GDM1 (cell line): ENCODE measurements at places on chromosomes 4 and X.

GRCh38 chrX:13428053-13428786 is 108.4 kb upstream of the ATXN3L start:
- DNase-seq: no peak

GRCh38 chr4:80183250-80184052 is 13.9 kb upstream of the PRDM8 start:
- DNase-seq: peak; percentile 65

- no peak for DNase-seq
Measured at GRCh38 chrX:38871129-38872029, 70.1 kb downstream of the MID1IP1 start.

DNA sequence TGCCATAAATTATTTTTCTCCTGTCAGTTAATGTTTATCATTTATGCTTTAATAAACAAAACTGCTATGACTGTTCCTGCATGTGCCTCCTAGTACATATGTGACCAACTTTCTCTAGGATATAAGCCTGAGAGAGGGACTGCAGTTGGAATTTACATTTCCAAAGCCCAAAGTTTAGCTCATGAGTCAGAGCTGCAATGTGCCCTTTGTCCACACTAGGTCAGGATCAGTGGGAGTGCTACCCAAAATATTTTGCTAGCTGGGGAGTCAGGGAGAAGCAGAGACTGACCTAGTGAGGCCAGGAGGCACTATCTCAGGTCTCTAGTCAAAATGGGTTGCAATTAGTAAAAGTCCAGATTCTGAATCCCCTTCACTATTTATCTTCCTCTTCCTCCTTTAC is 92.7 kb downstream of the AR start:
- no peak for DNase-seq

DNA sequence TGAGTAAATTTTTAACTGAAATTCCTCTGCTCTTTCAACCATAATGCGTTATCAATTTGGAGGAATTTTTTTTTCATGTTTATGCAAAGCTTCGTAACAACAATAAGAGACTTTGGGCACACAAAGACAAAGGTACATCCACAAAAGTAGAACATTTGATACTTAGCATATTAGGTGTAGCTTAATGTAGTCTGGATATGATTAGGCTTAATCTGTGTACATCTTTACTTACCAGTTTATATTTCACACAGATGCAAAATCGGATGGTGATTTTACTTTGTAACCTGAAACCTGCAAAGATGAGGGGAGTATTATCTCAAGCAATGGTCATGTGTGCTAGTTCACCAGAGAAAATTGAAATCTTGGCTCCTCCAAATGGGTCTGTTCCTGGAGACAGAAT is 20.3 kb downstream of the AIMP1 start:
- no peak for DNase-seq

- no peak for DNase-seq
Measured at GRCh38 chr4:37728064-37728463, 41.9 kb upstream of the RELL1 start.

DNA sequence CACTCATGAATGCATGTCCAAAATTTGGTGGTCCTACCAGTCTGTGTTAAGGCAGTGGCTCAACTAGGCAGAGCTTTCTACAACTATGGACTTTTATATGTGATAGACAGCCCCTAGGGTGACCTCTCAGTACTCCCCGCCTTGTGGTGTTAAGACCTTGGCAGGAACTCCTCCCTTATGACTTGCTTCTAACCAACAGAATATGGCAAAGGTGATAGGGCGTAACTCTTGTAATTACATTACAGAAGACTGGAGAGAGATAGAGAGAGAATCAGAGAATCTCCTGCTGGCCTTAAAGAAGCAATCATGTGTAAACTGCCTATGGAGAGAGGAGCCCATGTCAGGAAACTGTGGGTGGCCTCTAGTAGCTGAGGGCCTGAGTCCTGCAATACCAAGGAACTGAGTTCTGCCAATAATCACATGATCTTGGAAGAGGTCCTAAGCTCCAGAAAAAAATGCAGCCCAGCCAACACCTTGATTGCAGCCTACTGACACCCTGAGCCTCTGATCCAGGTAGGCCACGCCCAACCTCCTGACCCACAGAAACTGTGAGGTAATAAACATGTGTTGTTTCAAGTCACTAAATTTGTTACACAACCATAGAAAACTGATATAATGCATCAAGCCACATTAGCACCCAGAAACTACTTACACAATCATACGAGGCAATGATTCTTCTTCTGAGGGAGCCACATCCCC is 68.9 kb downstream of the INPP4B start:
- no peak for DNase-seq

DNA sequence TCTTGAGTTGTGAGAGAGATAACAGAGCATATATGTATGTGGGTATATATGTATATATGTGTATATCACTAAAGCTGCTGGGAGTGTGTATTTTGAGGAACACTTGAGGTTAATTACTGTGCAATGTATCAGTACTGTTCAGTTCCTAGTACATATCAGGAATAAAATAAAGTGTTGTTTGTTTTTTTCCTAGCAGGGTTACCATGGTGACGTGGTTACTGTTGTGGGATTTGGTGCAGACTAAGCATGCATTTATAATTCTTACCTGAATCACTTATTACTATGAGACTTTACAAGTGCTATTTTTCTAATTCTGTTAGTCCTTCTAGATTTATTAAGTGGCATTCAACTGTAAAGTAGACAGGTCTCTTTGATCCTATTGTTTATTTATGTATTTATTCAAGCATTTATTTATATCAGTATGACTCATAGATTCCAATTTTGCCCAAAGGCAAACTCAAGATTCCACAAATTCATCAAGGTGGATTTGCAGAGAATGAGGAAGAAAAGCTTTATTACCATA is 26.9 kb upstream of the BEX4 start:
- DNase-seq: no peak

- DNase-seq: no peak
Measured at GRCh38 chr4:96703265-96703664, 863.4 kb downstream of the PDHA2 start.

GRCh38 chr4:77347351-77347966 is 190.5 kb downstream of the CCNG2 start:
- DNase-seq: no peak

GRCh38 chr4:182556580-182556979 is 313.4 kb downstream of the TENM3 start:
- DNase-seq: no peak

DNA sequence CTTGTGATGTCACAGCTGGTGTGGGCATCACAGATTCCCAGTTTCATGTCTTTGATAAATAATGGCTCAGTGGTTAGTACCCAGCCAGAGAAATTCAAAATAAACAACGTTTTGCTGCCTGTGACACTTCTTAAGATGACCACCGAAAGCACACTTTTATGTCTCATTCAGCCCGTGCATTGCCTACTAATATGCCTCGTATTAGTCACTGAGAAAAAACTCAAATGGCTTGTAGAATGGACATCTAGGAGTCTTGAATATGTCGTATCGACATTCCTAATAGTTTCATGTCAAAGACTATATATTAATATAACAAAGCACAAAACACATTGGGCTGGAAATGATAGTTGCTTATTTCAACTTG is 103.9 kb upstream of the FAT1 start:
- DNase-seq: no peak

GRCh38 chr4:6334203-6334887 is 64.7 kb downstream of the WFS1 start:
- no peak for DNase-seq

GRCh38 chr4:73725985-73726384 is 14.4 kb upstream of the CXCL8 start:
- no peak for DNase-seq

- no peak for DNase-seq
Measured at GRCh38 chr4:93127489-93127888, 701.1 kb upstream of the ATOH1 start.

DNA sequence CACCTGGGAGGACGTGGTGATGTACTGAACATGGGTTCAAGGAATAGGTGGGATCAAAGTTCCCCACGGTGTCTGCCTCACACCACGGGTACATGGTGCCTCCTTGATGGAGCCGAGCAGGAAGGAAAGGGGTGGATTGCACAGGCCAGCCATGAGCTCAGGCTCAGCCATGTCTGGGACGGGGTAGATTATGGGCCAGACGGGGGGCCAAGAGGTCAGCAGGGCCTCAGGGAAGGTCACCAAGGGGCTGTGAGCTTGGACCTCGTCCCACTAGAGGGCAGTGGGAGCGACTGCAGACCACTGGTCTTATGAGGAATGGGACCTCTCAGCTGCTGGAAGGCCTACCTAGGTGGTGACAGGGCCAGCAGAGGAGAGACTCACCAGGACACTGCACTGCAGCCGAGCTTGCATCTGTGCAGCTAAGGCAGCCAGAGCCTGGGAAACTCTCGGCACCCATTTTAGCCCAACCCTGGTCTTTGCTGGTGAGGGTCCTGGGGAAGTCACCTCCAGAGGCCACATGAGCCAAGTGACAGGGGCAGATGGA is 38.4 kb downstream of the JAKMIP1 start:
- DNase-seq: no peak

DNA sequence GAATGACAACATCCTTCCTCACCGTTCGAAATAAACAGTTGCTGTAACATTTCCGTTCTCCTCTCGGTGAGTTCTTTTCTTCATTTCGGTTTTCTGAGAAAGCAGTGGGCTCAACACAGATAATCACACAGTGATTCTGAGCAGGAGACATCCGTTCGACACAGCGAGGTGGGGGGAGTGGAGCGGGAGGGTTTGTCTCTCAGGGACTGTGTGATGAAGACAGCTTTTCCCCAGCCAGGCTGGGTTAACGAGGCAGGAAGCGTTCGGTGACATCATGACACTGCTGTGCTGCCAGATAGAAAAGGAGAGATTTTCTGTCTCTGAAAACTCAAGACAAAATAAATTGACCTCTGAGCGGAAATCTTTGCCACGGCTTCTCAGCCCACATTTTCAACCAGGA is 119.3 kb downstream of the CRLF2 start:
- DNase-seq: no peak

DNA sequence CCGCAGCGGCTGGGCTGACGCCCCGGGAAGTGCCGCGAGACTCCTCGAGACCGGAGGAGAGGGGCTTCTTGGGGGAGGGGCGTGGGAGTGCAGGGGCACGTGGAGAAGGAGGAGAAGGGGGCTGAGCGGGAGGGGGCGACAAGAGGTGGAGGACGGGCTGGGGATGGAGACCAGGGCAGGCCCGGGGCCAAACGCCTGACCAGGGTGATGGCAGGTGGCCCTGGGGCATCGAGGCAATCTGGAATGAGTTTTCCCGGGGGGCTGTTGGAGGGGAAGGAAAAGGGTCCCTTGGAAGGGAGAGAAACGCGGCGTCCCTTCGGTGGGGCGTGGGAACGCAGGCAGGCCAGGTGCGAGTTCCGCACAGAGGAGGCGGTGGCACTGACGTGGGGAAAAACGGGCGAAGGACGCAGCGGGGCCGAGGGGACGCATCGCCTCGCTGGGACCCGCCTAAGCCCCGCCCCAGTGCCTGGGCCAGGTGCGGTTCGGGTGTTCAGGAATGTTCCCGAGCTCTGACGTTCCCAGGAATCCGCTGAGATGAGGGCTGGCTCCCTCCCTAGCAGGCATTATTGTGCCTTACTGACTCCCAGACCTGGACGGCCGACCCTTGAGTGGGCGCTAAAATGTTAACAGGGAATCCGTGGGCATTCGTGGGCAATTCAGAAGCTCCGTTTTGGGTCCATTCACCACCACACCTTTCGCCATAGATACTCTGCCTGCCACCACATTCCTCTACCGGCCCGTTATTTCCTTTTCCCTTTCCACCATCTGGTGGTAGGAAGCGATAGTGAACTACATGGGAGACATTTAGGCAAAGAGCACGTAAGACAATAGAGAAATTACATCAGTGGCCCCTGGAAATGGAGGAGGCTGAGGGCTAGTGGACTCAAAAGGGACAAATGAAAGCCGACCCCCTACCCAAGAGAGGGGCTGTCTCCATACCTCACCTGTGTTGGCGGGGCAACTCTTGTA is 795 bp upstream of the SH3KBP1 start:
- DNase-seq: peak; percentile 35

GRCh38 chr4:104966349-104967033 is 180.2 kb upstream of the TET2 start:
- peak; percentile 3 for DNase-seq

DNA sequence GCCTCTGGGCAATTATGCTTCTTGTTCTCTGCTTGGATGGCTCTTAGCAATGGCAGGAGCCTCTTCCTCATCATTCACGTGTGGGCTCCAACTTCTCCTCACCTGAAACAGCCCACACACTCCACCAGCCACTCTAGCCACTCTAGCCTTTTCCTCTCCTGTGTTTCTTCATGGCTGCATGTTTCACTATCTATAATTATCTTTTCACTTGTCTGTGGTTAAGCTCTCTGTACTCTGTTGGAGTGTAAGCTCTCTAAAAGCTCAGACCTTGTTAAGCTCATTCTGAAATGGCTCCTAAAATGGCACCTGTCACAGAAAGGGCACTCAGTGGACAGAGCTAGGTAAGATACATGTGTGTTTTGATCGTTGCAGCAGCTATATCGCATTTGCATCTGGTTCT is 80.0 kb downstream of the SH3KBP1 start:
- DNase-seq: no peak

DNA sequence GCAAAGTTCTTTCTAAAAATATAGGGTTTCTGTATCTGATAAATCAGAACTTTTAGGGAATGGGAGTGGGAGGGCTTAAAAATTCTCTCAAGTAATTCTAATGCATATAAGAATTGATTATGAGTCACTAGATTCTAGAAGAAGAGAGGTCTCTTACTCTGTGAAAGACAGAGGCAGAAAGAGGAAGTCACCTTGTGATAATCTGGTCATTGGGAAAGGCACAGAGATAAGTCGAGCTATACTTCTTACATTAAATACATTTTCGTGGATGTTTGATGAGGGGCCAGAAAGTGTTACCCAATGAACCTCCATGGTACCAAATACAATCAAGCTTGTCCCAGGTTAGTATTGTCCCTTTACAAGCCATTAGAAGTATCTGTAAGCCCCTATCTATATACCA is 134.4 kb downstream of the MAD2L1 start:
- no peak for DNase-seq

GRCh38 chr4:569958-570667 is 6.0 kb downstream of the TMEM271 start:
- DNase-seq: no peak

GRCh38 chr4:96677499-96677898 is 837.6 kb downstream of the PDHA2 start:
- no peak for DNase-seq

GRCh38 chrX:131728295-131729145 is 184.6 kb downstream of the OR13H1 start:
- DNase-seq: peak; percentile 71

- no peak for DNase-seq
Measured at GRCh38 chr4:173520921-173521466, 9.0 kb downstream of the HAND2 start.

GRCh38 chr4:22456291-22456690 is 59.6 kb downstream of the ADGRA3 start:
- no peak for DNase-seq

DNA sequence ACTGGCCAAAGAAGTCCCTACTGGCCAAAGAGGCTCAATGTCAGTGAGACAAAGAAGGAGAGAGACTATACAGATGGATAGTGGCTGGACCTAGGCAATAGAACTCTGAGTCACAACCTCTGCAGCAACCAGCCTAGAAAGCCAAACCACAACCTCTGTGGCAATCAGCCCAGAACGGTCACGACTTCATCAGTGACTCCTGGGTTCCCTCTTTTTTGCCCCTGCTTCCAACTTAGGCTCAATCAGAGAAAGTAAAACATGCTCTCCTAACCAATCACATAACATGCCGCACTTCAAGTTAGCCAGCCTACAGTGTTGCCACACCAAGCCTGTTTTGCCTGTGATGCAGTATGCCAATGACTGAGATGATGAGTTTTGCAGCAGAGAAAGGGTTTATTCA is 203.4 kb downstream of the ANAPC10 start:
- DNase-seq: peak; percentile 12
